ENCODE measurements at places on chromosomes 4 and X.
A peak's percentile ranks its signal among the peaks of the same experiment; 100 is the strongest.

GRCh38 chrX:103415528-103415927 lies 39.2 kb downstream of the BEX3 start:
- DNase-seq = no peak

GRCh38 chr4:54439831-54440243 lies 210.7 kb downstream of the PDGFRA start:
- DNase-seq = peak; percentile 40

GRCh38 chr4:175326796-175327195 lies 408.6 kb downstream of the ADAM29 start:
- no peak for DNase-seq

DNA sequence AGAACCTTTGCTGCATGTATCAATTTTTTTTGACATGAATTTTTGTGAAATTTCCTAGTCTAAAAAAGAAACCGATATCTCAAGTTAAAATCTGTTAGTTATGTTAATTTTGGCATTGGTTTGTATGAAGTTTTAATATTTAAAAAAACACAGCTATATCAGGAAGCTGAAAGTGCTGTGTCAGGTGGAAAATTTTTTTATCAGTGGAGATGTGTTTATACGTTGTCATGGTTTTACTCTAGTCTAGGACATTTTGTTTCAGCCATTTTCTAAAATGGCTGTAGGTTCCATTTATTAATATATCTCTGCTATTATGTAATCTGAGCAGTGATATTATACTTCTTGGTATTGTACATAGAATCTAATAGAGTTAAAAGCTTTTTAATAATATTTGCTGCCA lies 34.2 kb downstream of the OCRL start:
- DNase-seq = no peak

DNA sequence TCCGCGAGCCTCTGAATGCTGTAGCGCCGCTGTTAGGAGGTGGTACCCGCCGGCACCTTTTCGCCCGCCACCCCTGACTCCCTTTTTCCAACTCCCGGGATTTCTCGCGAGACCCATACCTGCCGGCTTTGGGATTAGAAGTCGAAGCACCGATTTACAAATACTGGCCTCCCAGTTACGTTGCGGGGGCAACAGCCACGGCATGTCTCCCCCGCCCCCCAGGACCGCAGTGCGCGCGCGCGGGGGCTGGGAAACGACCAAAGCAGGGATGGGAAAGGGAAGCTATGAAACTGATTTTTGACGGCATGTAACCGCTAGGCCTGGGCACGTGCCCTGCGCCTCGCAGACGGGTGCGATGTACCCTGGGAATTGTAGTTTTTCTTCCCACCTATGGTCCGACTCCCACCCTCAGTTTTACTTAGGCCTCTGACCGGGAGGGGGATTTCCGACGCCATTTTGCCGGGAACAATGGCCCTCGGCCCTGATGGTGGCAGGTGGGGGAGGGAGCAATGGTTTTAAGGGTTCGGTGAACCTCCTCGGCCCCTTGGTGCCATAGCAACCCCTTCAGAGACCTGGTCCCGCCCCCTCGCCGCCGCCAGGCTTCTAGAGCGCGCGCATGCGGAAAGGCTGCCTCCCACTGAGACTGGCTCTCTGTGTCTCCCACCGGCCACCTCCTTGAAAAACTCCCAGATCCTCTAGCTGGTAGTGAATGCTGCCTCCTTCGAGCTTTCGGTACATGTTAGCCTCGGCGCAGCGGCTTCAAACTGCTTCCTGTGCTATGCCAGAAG lies 772 bp upstream of the WNK3 start:
- DNase-seq = peak; percentile 75

GRCh38 chr4:576245-576821 lies at the start of gene TMEM271:
Gene TMEM271 (minus strand): TSS chr4:576295. CDS start chr4:576062, 233 bp downstream.
- no peak for DNase-seq

GRCh38 chr4:73715659-73716058 lies 24.7 kb upstream of the CXCL8 start:
- no peak for DNase-seq

GRCh38 chr4:118344801-118345200 lies 8.0 kb downstream of the PRSS12 start:
- no peak for DNase-seq

DNA sequence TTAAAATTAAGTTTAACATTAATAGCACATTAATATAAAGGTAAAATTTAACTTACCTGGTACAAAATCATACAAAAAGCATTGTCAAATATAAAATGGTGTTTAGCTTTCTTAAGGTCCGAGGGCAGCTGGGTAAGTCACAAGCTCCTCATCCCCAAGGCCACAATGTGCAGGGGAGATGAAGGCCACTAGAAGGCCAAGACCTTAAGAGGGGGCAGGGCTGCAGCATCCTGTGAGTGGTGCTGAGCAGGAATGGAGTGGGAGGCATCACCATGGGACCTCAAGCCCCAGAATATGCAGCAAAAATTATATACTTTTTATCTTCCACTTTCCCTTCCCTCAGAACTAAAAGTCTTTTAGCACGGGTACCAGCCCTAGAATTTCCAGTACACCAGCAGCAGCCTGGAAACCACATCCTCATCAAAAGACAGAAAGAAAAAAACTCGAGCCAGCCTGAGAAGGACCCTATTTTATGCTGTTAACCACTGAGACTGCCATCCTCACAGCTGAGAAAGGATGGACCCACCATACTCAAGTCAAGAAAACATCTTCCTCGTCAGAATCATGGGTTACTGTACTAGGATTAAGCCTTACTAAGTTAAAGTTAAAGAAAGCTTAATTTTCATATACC lies 13.0 kb upstream of the RHOXF2 start:
- DNase-seq = no peak

GRCh38 chr4:80015407-80016189 lies 57.4 kb downstream of the ANTXR2 start:
- DNase-seq = no peak

GRCh38 chr4:96356591-96357370 lies 516.9 kb downstream of the PDHA2 start:
- no peak for DNase-seq

DNA sequence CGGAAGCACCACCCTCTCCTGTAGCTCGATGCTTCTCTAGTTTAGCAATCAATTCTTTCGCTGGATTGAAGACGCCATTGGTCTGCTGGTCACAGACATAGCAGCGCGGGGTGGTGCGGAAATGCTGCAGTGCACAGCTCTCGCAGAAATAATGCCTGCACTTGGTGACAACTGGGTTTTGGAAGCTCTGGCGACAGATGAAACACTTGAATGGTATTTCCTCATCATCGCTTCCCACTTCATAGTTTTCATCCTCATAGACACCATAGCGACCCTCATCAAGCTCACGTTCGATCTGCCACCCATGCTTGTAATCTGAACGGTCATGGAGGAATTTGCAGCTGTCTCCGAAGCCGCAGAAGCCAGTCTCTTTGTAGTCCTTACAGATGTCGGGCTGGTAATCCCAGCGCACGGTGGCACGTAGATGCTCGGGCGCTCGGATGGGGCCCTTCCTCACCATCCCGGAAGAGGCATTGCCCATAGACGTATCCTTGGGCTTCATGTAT lies 854 bp downstream of the RNF113A start:
- DNase-seq = peak; percentile 10

Measured in fibroblast of skin of abdomen (primary cell).